ENCODE measurements at places on chromosomes 13 and 19.

DNA sequence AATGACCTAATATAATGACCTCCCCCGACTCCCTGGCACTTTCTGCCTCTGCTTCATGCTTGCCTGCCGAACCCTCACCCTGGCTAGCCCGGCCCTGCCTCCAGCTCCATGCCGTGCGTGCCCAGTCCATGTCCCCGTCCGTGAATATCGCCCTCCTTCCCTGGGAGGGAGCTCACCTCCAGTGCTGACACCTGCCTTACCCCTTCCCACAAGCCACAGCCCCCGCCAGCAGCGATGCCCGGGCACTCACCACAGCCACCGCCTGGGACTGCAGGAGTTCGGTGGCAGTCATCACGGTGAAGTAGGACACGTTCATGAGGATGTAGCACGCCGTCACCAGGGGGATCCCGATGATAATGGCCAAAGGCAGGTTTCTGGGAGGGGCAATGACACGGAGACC is 10.0 kb downstream of the SLC7A9 start:
- no peak for DNase-seq

GRCh38 chr19:28065026-28065425 is 1147.9 kb downstream of the UQCRFS1 start:
- peak; percentile 59 for DNase-seq

DNA sequence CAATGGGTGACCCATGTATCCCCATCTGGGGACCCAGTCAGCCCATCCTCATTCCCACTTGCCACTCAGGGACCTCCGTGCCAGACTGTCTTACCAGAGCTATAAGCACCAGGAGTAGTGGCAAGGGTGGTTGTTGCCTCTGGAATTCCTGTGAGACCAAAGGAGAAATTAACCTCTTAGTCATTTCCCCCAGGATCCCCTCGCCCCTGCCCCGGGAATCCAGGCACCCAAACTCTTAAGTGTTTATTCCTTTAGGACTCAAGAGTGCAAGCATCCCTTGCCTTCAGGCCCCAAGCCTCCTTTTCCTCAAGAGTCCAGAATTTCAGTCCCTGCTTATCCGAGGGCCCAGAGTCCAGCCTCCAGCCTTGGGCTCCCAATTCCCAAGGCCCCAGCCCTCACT is 9.2 kb downstream of the NTN5 start:
- no peak for DNase-seq

DNA sequence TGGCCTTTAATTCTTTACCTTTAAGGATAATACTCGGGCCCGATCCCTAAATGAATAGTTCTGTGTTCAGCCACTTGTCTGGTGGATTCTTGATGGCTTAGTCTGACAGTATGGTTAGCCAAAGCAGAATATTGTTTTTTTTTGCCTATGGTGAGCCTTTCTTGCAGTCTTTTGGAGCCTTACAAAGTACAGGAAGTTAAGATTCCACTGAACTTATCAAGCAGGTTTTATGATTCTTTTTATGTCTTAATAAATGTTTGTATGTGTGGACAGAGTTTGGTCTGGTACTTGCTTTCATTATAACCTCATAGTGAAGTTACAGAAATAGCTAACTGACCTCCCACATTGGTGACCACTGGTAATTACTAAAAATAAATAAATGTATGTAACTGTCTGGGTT is 17.1 kb downstream of the PCCA start:
- DNase-seq, result peak; percentile 39

DNA sequence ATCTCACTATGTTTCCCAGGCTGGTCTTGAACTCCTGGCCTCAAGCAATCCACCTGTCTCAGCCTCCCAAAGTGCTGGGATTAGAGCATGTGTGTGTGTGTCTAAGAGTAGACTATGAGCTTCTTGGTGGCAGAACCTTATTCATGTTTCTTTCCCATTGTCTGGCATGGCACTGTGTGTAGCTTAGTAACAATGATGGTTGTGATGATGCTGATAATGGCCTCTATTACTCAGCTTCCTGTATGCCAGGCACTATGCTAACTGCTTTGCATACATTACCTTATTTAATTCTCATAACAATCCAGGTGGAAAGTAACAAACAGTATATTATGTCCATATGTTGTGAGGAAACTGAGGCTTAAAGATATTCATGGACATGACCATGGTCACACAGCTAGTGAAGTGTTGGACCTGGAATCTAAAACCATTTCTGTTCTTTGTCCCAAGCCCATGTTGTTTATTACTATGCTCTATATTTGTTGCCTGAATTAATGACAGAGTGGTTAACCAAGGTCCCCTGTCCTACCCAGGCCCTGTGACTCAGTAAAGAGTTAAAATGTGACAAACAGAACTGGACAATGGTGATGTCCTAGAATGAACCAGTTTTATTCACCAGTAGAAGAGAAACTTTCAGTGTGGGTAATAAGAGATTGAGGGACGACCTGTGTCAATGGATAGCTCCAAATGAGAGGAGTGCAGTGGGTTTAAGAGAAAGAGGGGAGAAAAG is 109.6 kb downstream of the KLF5 start:
- DNase-seq, result peak; percentile 78

GRCh38 chr13:59607172-59607571 is 556.6 kb downstream of the DIAPH3 start:
- no peak for DNase-seq

DNA sequence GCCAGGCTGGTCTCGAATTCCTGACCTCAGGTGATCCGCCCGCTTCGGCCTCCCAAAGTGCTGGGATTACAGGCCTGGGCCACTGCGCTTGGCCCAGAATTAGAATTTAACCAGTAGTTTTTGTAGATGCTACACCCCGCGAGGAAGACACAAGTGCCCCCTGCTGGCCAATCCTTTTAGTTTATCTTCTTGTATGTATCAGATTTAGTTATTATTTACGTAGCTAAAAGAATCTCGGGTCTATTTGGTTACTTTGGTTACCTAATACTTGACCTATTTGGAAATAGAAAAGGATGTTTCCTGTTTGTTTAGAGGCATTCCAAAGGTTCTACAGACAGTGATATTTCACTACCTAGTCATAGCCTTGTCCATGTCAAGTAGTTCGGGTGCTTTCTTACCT is 22.0 kb downstream of the MUC16 start:
- DNase-seq, result no peak

- peak; percentile 67 for DNase-seq
Measured at GRCh38 chr19:4378886-4379285, 21.5 kb downstream of the SH3GL1 start.

- no peak for DNase-seq
Measured at GRCh38 chr13:44425815-44426078, 52.1 kb downstream of the SERP2 start.

GRCh38 chr13:77335543-77335942 is 8.6 kb upstream of the MYCBP2 start:
- DNase-seq, result no peak

- DNase-seq, result no peak
Measured at GRCh38 chr13:51577690-51578089, 6.6 kb upstream of the WDFY2 start.

GRCh38 chr19:42360787-42361544 is 29.1 kb downstream of the CNFN start:
- DNase-seq, result no peak

- DNase-seq, result no peak
Measured at GRCh38 chr13:72662548-72662947, 64.9 kb downstream of the MZT1 start.

GRCh38 chr19:5947435-5947834 is 30.5 kb downstream of the RANBP3 start:
- no peak for DNase-seq

DNA sequence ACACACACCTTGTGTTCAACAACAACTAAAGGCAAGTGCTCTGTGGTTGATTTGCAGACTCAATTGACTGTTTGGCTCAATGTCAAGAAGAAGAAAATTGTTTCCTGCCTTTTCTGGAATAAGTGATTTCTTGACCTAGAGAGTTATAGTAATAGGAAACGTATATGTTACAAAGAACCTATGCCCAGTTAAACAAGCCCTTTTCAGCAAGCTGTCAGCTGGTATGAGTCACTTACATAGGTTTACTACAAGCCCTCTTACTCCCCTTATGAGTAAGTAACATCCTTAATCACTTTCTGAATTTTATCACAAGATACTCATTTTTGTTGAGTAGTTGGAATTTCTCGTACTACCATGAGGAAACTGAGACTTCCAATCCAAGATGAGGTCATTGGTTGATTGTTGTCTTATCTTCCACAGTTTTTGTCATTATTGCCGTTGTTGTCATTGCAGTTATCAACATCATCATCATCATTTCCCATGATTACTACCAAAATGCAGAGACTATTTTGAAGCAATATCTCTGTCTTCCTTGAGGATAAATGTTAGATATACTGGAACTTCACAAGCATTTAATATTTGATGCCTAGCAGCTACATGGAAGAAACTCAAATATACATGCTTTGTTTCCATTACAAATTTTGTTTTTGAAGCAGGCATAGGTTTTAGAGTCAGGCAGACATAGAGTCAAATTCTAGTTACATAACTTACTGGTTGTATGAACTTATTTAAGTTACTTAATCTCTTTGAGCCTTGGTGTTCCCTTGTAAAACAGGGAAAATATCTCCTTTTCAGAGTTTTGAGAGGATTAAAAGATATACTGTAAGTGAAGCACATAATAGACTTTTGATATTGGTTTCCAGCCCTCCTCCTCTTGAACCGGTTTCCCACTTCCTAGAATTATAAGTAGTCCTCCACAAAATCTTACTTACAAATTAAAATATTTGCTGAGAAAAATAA is 106.0 kb downstream of the RAP2A start:
- DNase-seq, result no peak

- DNase-seq, result peak; percentile 47
Measured at GRCh38 chr19:43704002-43704705, 11.7 kb upstream of the IRGC start.

DNA sequence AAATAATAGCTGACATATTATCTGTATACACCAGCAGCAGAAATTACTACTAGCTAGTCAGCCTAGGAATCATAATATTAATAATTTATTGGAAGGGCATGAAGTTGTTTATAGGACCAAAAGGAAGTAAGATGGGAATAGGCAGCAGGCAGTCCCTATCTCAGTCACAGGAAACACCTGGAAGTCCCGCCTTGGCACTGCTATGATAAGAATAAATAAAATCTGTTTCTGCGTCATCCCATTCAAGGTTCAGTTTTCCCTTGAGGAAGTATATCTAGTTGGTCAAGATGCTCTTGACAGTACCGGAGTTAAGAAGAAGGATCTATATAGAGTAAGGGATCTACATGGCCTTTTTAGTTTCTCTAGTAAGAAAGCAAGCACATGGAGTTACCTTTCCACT is 830.8 kb downstream of the DIAPH3 start:
- no peak for DNase-seq

- DNase-seq, result no peak
Measured at GRCh38 chr13:25873242-25873612, 178.6 kb downstream of the SHISA2 start.

DNA sequence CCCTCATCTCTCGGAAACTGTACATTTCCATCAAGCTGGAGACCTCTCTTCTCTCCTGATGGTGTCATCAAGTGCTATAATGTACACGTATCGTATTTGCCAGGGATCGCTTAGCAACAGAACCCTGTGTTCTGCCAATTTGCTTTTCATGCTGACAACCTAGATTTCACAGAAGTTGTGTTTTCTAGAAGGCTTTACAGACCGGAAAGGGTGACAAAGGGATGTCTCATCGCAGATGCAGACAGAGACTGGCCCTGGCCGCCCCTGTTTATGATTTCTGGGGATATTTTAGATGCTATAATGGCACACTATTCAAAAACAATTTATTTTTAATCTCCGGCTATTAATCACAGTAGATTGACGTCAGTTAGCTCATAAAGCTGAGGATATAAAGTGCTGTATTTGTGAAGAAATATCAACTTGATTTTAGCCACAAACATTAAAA is 291.4 kb downstream of the IRS2 start:
- DNase-seq, result no peak

DNA sequence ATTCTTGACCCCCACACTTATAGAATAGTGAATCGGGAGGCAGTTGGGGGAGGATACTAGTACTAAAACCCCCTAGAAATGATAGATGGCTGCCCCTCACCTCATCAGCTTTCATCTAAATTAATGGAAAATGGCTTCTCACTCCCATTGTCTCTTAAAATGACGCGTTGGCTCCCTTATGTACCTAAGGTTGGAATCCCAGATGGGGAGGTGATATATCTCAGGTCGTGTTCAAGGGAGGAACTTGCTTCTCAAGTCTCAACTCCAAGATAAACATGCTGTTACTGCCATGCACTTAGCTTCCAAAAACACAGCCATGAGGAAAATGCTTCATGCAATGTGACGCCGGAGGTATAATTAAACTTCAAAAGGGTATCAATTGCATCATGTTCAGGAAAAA is 18.8 kb upstream of the UBE2L5 start:
- DNase-seq, result no peak

GRCh38 chr19:33773704-33774624 is 22.7 kb upstream of the KCTD15 start:
- no peak for DNase-seq

GRCh38 chr13:43326100-43326499 is 302.7 kb downstream of the DNAJC15 start:
- DNase-seq, result no peak

GRCh38 chr19:18776288-18776594 is 14.9 kb downstream of the COMP start:
- peak; percentile 46 for DNase-seq

- DNase-seq, result no peak
Measured at GRCh38 chr13:43830497-43830881, 43.7 kb upstream of the ENOX1 start.

- no peak for DNase-seq
Measured at GRCh38 chr19:51576850-51577249, 5.8 kb downstream of the ZNF175 start.

GRCh38 chr13:49760558-49760957 is 31.9 kb downstream of the KPNA3 start:
- no peak for DNase-seq

DNA sequence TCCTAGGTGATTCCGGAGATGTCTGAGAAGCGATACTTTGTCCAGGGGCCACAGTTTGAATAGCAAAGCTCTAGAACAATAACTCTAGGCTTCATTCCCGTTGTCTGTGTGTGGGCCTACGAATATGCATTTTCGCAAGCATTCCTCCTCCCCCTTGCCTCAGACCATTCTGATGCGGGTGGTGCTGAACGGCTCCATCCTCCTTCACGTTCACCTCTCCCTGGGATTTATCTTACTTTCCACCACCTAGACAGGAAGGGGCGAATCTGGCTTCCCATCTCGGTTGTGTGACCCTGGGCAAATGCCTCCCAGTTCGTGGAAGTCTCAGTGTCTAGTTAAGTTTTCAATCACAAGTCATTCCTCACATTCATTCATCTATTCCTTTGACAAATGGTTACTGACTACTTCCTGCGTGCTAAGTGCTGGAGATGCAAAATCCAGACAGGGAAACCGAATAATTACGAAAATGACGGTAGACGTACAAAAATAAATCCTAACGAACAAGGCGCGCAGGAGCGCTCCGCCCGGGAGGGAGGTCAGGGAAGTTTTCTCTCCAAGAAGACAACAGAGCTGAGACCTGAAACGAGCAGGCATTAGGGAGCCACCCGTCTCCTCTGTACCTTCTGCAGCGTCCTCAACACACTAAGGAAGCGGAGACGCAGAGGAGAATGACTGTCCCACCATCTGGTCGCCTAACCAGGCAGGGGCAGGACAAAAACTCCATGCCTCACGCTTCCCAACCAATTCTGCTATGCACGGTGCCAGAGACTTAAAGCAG is 1.3 kb upstream of the CNOT3 start:
- DNase-seq, result no peak

Data from kidney tubule cell (primary cell).